Central memory CD8-positive, alpha-beta T cell (primary cell): ENCODE measurements at places on chromosomes 13 and 19.

- DNase-seq, result no peak
Measured at GRCh38 chr13:51970349-51970748, 40.9 kb downstream of the ATP7B start.

GRCh38 chr19:55483706-55484592 is 1.0 kb upstream of the NAT14 start:
- no peak for DNase-seq

GRCh38 chr13:76884186-76884906 is 1.9 kb downstream of the KCTD12 start:
- no peak for DNase-seq

- no peak for DNase-seq
Measured at GRCh38 chr19:18121166-18121565, 23.6 kb downstream of the MAST3 start.

GRCh38 chr13:106259928-106260327 is 275.5 kb downstream of the EFNB2 start:
- no peak for DNase-seq

- no peak for DNase-seq
Measured at GRCh38 chr19:50838239-50838638, 4.9 kb upstream of the KLK15 start.

GRCh38 chr13:80508031-80508430 is 167.1 kb upstream of the SPRY2 start:
- no peak for DNase-seq

- DNase-seq, result no peak
Measured at GRCh38 chr13:62292714-62293480, 877.2 kb upstream of the PCDH20 start.

- no peak for DNase-seq
Measured at GRCh38 chr13:67278235-67278634, 48.1 kb upstream of the PCDH9 start.

DNA sequence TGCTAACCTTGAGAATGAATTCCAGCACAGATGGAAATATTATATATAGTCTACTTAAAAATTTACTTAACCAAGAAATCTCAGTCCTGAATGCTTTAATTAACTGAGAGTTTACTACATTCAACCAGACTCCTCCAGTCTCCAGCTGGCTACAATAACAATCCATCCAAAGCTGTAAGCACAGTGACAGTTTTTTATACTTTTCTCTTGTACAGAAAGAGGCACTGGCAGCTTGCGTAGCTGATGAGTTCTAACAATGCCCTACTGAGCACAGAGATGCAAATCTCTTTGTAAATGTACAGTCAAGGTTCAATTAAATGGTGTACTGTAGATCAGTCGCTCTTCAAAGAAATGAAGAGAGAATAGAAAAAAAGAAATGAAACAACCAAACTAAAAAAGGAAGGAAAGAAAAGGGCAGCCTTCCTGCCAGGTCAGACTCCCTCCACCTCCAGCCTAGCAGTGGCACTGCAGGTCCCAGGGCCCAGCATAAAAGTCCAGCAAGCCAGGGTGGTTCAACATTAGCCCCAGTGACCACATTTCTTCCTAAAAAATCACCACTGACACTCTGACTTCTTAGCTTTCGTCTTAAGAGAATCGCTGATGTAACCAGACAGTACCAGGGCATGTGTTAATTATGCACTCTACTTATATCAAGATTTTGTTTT is 88.4 kb downstream of the SACS start:
- DNase-seq, result no peak

- no peak for DNase-seq
Measured at GRCh38 chr13:40383885-40384284, 282.6 kb downstream of the FOXO1 start.

DNA sequence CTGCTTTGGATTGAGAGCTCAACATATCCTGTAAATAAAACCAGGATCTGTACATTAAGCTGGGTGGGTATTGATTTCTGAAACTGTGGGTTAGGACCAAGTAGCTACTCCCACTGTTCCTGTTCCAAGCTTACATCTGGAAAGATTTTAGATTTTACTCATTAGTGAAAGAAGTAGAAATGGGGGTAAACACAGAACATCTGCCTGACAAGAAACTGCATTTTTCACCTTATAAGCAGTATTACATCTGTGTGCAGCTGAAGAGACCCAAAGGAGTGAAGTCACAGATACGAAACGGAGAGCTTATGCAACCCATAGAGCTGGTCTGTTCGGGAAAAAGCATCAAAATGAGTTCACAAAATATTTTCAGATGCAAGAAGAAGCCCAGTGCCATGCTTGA is 235.2 kb downstream of the SLITRK5 start:
- DNase-seq, result no peak

DNA sequence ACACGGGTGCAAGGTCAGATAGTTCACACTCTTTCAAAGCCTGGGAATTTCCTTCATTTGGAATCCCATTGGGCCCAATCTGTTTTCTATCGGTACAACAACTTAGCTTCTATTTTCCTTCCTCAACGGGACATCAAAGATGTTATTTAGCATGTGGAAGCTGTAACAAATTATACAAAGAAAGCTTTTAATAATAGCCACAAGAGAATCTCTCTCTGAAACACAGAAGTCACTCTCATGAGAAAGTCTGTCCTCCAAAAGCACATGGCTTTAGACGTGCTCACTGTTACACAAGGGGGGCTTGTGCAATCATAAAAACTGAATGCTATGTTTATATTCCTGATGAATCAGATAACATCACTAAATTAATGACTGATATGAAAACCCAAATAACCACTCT is 28.9 kb upstream of the CYSLTR2 start:
- DNase-seq, result no peak

DNA sequence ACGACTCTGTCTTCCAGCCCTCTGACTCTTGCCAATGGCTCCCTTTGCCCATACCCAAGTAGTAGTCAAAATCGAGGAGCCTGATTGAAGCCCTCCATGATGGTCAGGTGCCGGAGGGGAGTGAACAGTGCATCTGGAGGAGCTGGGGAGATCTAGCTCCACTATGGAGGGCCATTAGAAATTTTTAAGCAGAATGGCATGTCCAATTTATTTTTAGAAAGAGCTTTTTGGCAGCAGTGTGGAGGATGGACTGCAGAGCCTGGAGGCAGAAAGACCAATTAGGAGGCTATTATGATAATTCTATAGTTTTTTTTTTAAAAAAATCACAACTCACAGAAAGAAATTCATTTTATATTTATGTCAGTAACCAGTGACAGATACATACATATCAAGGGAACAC is 92.7 kb upstream of the SLC7A1 start:
- DNase-seq, result no peak

DNA sequence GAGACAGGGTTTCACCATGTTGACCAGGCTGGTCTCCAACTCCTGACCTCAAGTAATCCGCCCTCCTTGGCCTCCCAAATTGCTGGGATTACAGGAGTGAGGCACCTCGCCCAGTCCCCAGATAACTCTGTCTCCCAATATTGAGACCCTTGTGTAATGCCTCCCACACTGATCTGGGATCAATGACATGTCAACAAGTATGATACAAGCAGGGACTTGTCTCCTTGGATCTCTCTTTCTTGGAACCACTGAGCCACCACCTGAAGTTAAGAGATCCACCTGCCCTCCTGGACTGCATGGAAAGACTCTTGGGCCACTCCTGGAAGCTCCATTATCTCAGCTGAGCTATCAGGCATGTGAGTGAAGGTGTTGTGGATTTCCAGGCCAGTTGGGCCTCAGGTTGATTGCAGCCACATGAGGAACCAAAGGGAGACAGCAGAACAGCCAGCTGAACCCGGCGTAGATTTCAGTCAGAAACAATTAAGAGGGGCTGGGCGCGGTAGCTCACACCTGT is 15.1 kb downstream of the NFKBID start:
- no peak for DNase-seq

GRCh38 chr19:277581-278165 is 13.5 kb downstream of the PLPP2 start:
- DNase-seq, result no peak

DNA sequence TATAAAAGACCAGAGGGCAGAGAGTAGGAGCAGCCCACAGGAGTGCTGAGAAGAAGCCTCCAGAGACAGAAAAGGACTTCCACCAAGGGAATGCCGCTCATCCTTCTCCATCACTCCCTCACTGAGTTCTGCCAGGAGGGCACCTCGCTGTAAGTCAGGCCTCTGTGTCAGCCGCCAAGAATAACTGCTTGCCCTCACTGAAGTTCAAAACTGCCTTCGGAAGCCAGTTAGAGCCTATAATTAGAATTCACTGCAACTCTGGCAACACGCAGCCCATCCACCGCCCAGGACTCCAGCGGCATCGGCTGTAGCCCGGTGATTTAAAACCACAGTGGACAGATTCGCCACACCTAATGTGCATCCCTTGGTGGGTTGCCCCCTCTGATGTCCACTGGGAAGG is 281.8 kb upstream of the ZNF507 start:
- no peak for DNase-seq

GRCh38 chr13:70856711-70857110 is 748.5 kb upstream of the KLHL1 start:
- DNase-seq, result no peak

DNA sequence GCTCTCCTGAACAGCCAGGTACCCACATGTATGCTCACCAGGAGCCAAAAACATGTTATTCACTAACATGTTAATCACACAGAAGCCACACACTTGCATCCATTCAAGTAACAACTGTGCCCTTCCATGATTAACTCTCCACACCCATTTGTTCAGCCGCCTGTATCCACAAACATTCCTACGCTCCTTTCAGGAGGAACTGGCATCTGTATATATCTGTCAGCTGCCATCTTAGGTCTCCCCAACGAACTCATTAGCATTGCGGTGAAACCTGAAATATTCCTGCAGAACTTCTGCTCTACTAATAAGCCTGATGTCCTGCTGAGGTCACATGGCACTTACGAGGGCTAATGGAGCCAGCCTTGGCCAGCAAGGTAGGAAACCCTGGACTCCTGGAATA is 33.0 kb downstream of the OLFM2 start:
- no peak for DNase-seq
